ENCODE measurements at places on chromosomes 11 and 22. TPM values are rescaled to one million over a fixed set of nuclear protein-coding genes. Genes with fewer than 3 reads are reported as not detected.

DNA sequence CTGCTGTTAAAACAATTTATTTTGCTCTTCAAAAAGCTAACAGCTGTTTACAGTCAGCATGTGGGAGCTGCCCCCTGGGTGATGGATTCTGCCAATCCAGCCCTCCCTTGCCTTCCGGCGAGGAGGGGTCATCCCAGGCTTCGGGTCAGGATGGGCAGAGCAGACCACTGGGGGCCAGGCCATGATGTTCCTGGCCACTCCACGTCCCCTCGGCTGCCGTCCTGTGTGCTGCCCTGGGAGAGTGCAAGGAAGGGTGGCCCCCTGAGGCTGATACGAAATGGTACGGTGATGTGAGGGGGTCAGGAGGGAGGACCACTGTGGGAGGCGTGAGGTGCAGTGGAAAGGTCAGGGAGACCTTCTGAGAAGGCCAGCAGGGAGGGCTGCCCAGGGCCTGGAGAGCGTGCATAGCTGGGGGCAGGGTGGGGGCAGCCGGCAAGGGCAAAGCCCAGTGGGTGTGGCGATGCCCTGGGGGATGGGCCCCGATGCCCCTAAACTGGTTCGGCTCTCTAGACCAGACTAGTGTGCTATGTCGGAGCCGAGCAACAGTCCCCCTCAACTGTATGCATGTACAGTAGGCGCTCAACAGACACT lies 41.3 kb downstream of the RTN4R start:
- peaks cover 11% of the 10 kb centered on the region for H3K36me3 ChIP-seq
- no peak overlapping the region for H3K4me3 ChIP-seq
- DNase-seq: no peak

PATE1 gene
- not detected for total RNA-seq

- H3K27me3 ChIP-seq: no peaks in the 10 kb centered on the region
- no peak overlapping the region for H3K4me3 ChIP-seq
- peaks cover 19% of the 10 kb centered on the region for H3K4me1 ChIP-seq
- H3K36me3 ChIP-seq: no peaks in the 10 kb centered on the region
Measured at GRCh38 chr11:12598330-12599256, 75.6 kb upstream of the TEAD1 start.

- H3K27ac ChIP-seq: no peak overlapping the region
- H3K27me3 ChIP-seq: no peaks in the 10 kb centered on the region
- no peak for DNase-seq
- no peaks in the 10 kb centered on the region for H3K36me3 ChIP-seq
Measured at GRCh38 chr11:2562890-2563212, 118.0 kb downstream of the KCNQ1 start.

PRG3 gene
- not detected for total RNA-seq

- peaks cover 5% of the 10 kb centered on the region for H3K27me3 ChIP-seq
- H3K4me3 ChIP-seq: no peak overlapping the region
- peaks cover under 1% of the 10 kb centered on the region for H3K36me3 ChIP-seq
- no peak for DNase-seq
- H3K4me1 ChIP-seq: peaks cover 12% of the 10 kb centered on the region
- H3K27ac ChIP-seq: no peak overlapping the region
Measured at GRCh38 chr11:1504138-1504537, 17.6 kb upstream of the MOB2 start.

DNA sequence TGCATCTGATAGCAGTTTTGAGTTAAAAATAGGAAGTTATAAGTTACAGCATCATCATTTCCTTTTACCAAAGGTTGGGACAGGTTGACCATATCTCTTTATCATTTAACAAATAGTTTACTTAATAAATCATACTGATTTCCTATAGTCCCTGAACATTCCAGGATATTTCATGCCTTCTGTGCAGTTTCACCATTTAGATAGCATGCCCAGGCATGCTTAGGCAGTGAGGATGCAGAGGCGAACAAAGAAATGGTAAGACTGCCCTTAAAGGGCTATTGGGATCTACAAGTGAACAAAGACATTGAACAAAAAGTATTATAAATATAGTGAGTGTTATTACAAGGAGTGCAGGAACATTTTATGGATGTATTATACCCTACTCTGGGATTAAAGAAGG lies 96.4 kb downstream of the PRMT3 start:
- DNase-seq: no peak
- no peak overlapping the region for H3K4me3 ChIP-seq
- no peaks in the 10 kb centered on the region for H3K27me3 ChIP-seq
- no peaks in the 10 kb centered on the region for H3K4me1 ChIP-seq

- H3K4me3 ChIP-seq: no peak overlapping the region
- no peak for DNase-seq
- peaks cover 15% of the 10 kb centered on the region for H3K36me3 ChIP-seq
- H3K4me1 ChIP-seq: no peaks in the 10 kb centered on the region
- H3K27ac ChIP-seq: no peak overlapping the region
- peaks cover 6% of the 10 kb centered on the region for H3K27me3 ChIP-seq
Measured at GRCh38 chr22:34102633-34103032, 182.4 kb upstream of the LARGE1 start.
